ENCODE measurements at places on chromosomes 2 and 18.

- DNase-seq = no peak
Measured at GRCh38 chr2:144125751-144126150, 394.2 kb downstream of the ZEB2 start.

GRCh38 chr2:17915099-17915498 lies 36.6 kb downstream of the KCNS3 start:
- DNase-seq = no peak

DNA sequence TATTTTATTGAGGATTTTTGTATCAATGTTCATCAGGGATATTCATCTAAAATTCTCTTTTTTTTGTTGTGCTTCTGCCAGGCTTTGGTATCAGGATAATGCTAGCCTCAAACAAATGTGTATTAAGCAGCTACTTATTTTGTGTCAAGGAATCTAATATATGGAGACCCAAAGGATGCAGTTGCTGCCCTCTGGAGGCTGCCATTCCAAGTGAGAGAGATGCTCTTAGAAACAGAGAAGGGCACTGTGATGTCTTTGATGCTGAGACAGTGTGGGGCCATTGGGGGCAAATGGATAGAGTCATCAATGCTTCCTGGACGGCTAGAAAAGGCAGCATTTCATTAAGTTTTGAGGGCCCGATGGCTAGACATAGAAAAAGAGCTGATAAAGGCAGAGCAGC lies 292.6 kb downstream of the SETBP1 start:
- no peak for DNase-seq

DNA sequence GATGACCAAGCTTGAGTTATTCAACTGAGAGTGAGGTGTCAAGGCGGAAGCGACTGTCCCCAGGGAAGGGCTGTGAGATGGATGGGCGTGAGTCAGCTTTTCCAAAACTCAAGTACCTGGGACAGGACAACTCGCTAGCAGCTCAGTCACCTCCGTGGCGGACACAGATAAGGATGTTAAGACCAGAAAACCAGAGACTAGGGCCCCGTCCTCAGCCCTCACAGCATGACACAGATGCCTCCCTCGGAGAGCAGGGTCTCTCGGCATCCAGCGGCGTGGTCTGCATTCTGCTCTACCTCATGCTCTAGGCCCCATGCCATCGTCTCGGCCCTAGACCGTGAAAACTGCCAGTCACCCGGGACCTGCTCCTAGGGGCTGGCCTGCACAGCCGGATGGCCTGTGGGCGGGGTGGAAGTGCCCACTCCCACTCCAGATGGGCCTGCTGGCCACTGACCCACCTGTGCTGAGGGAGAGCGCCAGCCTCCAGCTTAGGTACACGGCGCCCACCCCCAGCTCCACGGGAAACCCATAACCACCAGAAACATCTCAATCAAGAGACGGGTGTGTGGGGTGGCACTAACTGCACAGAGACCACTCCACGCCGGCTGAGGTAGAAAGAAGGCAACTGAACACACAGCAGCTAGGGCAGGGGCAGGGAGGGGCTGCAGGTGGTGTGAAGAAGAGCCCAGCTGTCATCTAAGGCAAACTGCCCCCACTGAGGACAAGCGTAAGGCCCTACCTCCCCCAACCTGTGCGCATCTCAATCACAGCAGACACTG lies 39.8 kb downstream of the ANO7 start:
- no peak for DNase-seq

DNA sequence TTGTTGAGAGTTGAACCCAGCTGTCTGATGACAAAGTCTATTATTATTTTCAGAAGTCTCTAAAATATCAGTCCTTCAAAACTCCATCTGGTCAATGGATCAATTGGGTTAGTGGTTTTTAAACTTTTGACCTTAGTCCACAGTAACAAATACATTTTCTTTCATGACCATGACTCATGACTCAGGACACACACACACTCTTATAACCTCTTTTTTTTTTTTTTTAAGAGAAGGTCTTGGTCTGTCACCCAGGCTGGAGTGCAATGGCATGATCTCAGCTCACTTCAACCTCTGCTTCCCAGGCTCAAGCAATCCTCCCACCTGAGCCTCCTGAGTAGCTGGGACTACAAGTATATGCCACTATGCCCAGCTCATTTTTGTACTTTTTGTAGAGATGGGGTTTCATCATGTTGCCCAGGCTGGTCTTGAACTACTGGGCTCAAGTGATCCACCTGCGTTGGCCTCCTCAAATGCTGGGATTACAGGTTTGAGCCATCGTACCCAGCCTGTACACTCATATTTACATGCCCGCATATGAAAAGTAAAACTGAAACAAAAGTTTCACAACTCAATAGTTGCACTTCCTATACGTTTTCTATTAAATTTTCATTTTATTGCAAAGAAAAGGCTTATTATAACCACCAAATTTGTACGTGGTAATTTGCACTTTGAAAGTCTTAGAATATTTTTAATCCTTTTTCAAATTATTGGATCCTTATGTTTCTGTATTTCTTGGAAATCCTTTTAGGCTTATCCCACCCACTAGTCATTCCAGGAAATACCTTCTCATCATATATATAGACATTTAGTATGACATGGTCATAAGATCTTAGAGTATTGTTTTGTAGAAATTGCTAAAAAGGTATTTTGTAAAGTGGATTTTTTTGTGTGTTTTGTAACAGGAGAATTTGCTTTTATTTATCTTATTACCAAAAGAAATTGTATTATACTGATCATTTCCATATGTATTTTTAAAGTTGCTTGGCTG lies 199.0 kb downstream of the LPIN1 start:
- DNase-seq = no peak

GRCh38 chr2:55150834-55151233 lies 81.3 kb downstream of the CLHC1 start:
- no peak for DNase-seq

- DNase-seq = no peak
Measured at GRCh38 chr2:239028253-239028619, 180.4 kb downstream of the TWIST2 start.

GRCh38 chr2:197803033-197803444 lies 1.4 kb upstream of the PLCL1 start:
- DNase-seq = peak; percentile 75

DNA sequence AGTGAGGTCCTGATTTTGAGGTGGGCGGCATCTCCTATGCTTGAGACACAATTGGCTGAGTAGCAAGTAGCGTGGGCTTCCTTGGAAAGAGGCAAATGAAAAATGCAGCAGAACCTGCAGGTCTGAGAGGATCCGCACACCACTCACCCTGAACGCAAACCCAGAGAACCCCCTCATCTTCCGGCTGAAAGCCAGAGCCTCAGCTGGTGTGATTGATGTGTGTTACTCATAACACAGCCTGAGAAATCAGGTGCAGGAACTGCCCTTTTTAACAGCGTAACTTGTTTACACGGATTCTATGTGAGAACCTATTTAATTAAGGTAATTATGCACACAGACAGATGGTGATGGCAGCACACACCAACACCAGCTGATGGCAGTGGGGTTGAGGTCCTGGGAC lies 123.4 kb downstream of the MRO start:
- no peak for DNase-seq

DNA sequence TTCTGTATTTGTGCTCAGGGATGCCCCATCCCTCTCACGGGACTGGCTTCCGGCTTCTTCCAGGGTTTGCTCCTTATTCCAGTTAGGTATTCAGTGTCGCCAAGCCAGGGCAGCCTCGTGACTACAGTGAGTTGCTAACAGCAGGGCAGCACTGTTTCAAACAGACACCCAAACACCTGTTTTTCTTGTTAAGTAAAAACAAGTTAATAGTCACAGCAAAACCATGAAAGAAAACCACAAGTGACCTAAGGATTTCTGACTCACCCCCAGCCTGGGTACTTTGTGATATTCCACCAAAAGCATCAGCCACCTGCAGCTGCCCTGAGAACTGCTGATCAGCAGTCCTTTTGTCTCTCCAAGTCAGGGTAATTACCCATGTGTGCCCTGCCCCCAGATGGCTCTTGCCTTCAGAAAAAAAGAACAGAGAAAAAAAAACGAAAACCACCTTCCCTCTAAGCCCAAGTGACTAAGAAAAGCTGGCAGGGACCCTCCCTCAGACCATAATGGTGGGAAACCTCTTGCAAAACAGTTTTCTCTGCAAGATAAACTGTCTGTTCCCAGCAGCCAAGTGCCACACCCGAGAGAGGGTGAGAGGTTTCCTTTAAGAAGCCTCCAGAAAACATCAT lies 178.2 kb downstream of the ANAPC1 start:
- DNase-seq = peak; percentile 92

DNA sequence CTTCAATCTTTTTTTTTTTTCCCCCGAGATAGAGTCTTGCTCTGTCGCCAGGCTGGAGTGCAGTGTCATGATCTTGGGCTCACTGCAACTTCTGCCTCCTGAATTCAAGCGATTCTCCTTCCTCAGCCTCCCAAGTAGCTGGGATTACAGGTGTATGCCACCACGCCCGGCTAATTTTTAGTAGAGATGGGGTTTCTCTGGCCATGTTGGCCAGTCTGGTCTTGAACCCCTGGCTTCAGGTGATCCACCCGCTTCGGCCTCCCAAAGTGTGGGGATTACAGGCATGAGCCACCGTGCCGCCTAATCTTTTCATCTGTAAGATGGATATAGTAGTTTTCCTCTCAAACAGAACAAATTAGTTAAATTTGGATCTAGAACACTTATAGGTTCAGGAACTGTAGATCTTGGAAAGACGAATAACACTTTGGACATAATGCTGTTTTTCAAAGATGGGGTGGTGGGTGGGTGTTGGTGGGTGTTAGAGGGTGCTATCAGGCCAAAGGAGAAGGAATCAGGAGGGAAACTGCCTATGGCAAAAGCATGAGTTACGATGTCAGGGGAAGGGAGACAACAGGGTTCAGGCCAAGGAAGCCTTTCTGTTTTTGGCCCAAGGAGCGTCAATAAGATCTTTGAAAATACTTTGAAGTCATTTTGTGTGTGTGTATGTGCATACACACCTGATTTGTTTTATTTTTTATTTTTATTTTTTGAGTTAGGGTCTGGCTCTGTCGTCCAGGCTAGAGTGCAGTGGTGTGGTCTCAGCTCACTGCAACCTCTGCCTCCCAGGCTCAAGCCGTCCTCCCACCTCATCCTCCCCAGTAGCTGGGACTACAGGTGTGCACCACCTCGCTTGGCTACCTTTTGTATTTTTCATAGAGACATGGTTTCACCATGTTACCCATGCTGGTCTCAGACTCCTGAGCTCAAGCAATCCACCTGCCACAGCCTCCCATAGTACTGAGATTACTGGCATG lies 6.8 kb downstream of the RPL37A start:
- DNase-seq = no peak

DNA sequence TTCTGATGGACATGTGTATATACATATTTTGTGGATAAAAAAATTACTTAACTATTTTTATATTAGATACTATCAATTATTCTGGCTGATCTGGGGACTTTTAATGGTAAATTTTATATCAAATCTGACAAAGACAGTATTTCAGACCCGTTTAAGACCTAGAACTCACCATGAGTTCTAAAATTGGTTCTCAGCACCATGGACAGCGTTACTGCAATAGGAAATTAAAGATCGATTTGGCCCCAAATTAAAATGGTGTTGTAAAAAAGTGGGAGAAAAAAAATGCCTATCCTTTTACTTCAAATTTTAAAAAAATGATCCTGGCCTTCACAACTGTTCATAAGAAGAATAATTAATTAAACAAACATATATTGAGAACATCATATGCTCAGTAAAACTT lies 919 bp upstream of the SCN2A start:
- DNase-seq = peak; percentile 62

GRCh38 chr2:152114366-152114765 lies 15.5 kb upstream of the CACNB4 start:
- no peak for DNase-seq

GRCh38 chr2:142100970-142101369 lies 29.8 kb downstream of the LRP1B start:
- DNase-seq = peak; percentile 39

DNA sequence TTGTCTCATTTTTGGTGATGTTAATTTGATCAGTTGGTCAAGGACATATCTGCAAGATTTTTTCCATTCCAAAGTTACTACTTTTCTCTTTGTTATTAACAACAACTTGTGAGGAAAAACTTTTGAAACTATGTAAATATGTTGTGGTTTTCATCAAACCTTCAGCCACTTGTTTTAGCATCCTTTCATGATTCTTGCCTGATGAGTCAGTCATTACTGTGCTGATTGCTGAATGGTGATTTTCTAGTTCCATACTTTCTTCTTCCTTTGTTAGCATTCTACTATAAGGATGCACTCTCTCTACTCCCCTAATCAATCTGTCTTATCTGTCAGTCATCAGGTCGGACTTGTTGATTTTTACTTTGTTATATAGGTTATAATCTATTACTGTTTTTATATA lies 10.9 kb downstream of the TMEM87B start:
- DNase-seq = peak; percentile 76

- DNase-seq = no peak
Measured at GRCh38 chr2:29607038-29607420, 314.4 kb downstream of the ALK start.

DNA sequence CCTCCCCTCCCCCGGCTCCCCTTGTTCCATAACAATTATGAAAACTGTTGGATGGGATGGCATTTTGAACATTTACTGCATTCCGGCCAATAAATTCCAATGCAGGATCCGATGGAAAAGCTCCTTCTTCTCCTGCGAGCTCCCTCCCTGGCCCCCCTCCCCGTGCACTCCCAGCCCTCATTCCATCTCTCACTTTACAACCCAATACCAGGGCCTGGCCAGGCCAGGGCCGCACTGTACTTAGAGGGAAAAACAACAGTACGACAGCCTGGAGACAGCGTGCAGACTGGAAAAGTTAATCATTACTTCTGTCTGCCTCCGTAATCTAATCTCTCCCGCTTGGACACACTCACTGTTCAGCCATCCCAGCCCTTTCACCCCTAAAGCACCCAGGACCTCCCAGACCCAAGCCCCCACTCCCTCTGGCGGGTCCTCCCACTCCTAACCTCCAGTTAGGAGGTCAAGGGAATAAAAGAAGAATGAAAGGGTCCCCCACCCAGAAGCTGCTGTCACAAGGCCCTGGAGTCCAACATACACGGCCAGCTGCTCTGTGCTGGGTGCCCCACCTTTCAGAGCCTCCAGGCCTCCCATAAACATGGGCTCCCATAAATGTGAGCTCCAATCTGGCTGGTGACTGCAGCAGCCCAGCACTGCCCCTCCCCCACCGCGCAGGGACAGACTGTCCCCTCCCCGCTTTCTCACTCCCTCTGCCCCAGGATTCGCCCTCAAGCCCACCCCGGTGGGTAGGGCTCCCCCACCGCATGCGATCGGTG lies 20.6 kb downstream of the SMAD7 start:
- peak; percentile 85 for DNase-seq

GRCh38 chr2:64230540-64230939 lies 86.3 kb upstream of the PELI1 start:
- DNase-seq = no peak

GRCh38 chr2:45808294-45808800 lies 156.9 kb downstream of the PRKCE start:
- DNase-seq = no peak

- DNase-seq = no peak
Measured at GRCh38 chr2:196213252-196213980, 42.0 kb upstream of the STK17B start.

GRCh38 chr18:6374935-6375529 lies 39.7 kb downstream of the L3MBTL4 start:
- DNase-seq = no peak
